HepG2 (cell line): ENCODE measurements at places on chromosomes 7 and 10. TPM values are rescaled to one million over a fixed set of nuclear protein-coding genes. Genes with fewer than 3 reads are reported as not detected.
A peak's percentile ranks its signal among the peaks of the same experiment; 100 is the strongest.

GRCh38 chr7:131836733-131837132 is 280.3 kb upstream of the PODXL start:
- H3K4me3 ChIP-seq: no peak overlapping the region
- H3K36me3 ChIP-seq: no peaks in the 10 kb centered on the region
- DNase-seq: no peak
- H3K27ac ChIP-seq: no peak overlapping the region

DNA sequence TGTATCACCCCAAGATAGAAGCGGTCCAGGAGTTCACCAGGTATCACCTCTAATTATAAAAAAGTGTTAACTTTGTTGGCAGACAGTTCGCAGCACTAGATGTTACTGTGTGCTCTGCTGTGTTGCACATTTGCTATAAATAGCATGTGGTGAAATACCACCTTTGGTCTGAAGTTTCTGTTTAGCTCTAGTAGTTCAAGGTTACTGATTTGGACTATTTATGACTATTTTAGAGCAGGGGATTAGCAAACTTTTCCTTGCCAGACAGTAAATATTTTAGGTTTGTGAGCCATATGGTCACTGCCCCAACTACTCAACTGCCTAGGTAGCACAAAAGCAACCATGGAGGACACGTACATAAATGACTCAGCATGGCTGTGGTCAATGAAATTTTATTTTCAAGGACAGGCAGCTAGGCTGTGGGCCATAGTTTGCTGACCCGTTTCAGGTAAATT is 16.5 kb downstream of the DENND10 start:
- peak; percentile 96 for DNase-seq
- peaks cover 58% of the 10 kb centered on the region for H3K4me1 ChIP-seq
- H3K27me3 ChIP-seq: no peaks in the 10 kb centered on the region
- H3K36me3 ChIP-seq: peaks cover 30% of the 10 kb centered on the region
- no peak overlapping the region; the same call in 1 of the 2 replicates for H3K4me3 ChIP-seq

AGR2 gene
- polyA plus RNA-seq: 1.7 and 2.2 TPM in 2 replicates

ERVW-1 gene
- not detected in 2 replicates for polyA plus RNA-seq
